ENCODE measurements at places on chromosomes 4 and X.
A peak's percentile ranks its signal among the peaks of the same experiment; 100 is the strongest.

DNA sequence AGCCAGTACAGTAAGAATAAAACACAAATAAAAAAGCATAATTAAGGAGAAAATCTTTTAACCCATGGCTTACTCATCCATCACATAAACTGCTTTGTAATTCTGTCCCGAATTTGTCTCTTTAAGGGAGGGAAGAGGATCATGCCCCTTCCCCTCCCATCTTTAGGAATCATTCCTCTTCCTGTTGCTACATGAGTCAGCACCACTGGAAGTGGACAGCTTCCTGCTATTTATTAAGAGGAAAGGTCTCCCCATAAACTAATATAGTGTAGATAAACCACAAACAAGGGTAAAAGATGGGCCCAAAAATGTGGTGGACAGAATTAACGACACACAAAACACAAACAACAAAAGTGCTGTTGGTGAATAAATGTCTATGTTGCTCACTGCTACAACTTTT is 75.8 kb downstream of the PPP3CA start:
- DNase-seq: no peak

DNA sequence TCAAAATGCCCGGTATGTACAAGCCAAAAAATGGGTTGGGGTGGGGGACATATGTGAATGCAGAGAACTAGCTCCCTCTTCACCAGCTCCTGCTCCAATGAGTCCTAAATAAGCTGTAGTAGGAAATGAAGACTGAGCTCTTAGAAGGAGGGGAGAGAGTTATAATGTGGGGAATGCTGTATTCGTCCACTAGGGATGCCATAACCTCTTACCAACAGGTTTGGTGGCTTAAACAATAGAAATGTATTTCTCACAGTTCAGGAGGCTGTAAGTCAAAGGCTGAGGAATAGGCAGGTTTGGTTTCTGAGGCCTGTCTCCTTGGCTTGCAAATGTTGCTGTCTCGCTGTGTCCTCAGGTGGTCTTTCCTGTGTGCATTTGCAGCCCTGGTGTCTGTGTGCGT is 4.4 kb upstream of the INPP4B start:
- no peak for DNase-seq

GRCh38 chr4:40180356-40180755 is 16.5 kb upstream of the RHOH start:
- DNase-seq: no peak

GRCh38 chr4:147843162-147843561 is 111.3 kb downstream of the ARHGAP10 start:
- DNase-seq: no peak

DNA sequence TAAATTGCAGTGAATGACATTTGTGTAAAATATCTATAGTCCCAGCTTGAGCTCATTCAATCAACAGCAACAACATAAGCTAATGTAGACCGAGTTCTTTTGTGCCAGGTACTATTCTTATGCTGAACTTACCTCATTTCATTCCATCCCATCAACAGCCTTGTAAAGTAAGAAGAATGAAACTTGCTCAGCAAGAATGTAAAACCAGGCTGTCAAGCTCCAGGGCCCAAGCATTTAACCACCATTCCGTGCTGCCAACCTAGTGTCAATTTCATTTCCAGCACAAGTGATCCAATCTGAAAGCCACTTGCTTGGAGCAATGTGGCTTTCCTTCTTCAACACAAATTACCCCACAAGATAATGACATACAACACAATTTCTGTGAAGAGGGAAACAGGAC is 36.6 kb downstream of the RASSF6 start:
- no peak for DNase-seq

DNA sequence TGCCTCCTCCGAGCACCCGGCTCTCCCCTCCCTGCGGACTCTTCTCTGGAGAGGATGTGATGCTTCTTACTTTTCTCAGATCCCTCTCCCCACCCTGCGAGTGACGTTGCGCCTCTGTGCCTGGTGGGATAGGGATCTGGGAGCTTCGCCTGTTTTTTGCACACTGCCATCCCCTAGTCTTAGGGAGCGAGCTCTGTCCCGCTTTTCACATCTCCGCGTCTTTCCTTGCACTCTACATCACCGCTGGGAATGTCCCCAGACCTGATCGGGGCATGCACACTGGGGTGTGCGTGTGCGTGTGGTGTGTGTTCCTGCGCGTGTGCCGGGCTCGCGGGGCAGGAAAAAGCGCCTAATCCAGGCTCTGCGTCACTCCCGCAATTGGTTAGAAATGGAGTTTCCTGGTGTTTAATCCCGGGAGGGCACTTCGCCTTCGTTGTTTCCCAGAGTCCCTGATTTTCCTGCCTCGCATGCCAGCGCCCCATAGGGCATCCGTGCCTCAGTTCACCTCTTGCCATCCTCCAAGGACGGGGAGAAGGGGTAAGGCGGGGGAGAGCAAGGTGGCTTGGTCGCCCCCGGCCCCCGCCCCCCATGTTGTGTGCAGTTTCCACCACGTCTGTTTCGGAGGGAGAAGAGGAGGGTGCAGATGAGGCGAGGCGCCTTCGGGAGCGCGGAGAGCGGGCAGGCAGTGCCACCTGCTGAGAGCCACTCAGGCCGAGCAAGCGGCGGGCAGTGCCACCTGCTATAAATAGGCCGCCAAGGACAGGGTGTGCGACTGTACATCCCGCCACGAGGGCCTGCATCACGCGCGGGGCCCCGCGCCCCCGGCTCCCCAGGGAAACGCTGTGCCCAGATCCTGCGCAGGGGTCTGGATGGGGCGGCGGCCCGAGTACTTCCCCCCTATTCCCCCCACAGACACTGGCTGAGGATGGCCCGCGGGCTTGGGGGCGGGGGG is 759 bp upstream of the TBC1D1 start:
- DNase-seq: peak; percentile 32

All from naive thymus-derived CD4-positive, alpha-beta T cell (primary cell).